ENCODE measurements at places on chromosomes 16 and 17.
A peak's percentile ranks its signal among the peaks of the same experiment; 100 is the strongest.

- no peak for DNase-seq
These were observed 37.2 kb downstream of the CDK5R1 start for GRCh38 chr17:32523827-32524552.

- peak; percentile 49 for DNase-seq
These were observed 90.6 kb upstream of the CDH5 start for GRCh38 chr16:66275775-66276428.

GRCh38 chr16:11642765-11643116 lies 25.5 kb upstream of the SNN start:
- DNase-seq, result no peak

DNA sequence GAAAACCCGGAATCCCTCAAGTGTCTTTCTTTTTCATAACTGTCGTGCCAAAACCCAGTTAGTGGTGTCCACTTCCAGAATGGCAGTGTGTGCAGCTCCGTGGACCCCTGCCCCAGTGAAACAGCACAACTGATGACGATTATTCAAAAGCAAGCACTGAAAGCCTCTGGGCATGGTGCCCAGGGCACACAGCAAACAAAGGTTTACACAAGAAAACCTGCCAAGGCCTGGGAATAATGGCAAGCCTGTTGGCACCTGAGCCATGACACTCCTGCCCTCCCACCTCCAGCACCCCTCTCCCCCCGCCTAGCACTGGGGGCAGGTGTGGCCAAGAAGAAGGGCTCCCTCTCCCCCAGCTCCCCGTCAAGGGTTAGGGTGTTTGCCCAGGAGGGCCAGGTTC lies 2.8 kb downstream of the PKMYT1 start:
- no peak for DNase-seq

- DNase-seq, result no peak
These were observed 9.1 kb downstream of the TFAP4 start for GRCh38 chr16:4263504-4264436.
